Urothelium cell line (cell line): ENCODE measurements at places on chromosomes 4 and X.

- no peak for DNase-seq
Measured at GRCh38 chr4:156193106-156193505, 239.4 kb upstream of the CTSO start.

DNA sequence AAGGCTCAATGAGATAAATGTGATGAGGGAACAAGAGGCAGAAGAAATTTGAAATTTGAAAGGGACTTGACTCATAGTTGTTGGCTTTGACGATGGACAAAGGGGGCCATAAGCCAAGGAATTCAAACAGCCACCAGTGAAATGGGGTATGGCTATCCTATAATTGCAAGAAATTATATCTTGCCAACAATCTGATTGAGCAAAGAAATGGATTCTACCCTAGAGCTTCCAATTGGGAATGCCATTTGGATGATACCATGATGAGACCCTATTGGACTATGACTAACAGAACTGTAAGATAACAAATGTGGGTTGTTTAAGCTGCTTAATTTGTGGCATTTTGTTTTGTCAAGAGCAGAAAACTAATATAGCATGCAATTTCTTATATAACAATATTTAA, 270.1 kb upstream of the ARSJ start:
- DNase-seq, result no peak

DNA sequence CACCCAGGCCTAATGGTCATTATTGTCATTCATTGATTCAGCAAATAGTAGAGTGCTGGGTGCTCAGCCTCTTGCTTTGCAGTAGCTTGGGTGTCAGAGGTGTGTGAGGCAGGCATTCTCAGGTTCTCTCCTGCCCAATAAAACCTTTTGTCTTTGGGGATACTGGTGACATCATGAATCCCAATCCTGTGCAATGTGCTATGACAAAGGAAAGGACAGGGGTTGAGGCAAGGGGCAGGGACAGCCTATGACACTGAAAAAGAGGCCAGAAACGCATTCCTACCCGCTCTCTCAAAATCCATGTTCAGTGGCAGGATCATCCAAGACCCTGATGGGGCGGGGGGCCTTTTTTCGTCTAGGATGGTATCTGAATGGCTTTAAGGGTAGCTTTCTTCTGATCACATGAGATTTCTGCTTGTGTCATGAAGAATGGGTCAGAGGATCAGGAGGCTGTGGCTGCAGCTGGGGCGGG, 1.5 kb upstream of the FAM193A start:
- DNase-seq, result no peak

DNA sequence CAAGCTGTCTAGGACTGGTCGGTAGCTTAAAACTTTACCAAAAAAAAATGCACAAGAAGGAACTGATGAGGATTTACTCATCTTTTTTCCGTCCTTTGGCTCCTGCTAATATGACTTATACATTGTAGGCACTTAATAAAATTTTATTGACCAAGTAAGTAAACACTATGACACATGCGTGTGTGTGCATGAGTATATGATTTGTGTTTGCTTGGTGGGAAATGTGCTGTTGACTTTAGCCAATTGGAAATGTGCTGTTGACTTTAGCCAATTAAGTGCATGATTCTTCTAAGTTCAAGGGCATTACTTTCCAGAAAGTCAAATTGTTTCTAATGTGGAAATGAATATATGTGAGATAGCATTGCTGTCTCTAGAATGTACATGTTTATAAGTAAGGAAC, 78.3 kb downstream of the FIP1L1 start:
- DNase-seq, result no peak

DNA sequence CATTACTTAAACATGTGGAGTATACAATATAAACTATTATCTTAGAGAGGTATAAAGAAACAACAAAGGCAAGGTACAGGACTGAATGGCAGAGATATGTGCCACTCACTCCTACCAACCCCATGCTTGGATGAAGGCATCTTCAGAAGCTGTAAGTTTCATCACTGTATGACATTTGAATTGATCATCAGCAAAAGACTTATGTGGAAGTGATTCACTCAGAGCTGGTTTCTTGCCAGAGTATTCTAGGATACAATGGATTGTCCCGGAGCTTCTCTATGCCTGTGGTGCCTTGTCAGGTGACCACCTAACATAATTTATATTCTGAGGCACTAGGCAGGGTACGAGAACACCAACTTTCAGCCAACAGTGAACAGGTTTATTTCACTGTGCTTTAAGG, 392.2 kb downstream of the PPP1R2C start:
- DNase-seq, result no peak

GRCh38 chrX:123581586-123581985, 151.3 kb downstream of the THOC2 start:
- no peak for DNase-seq

- peak; percentile 81 for DNase-seq
Measured at GRCh38 chr4:182925298-182925757, 8.1 kb upstream of the DCTD start.

DNA sequence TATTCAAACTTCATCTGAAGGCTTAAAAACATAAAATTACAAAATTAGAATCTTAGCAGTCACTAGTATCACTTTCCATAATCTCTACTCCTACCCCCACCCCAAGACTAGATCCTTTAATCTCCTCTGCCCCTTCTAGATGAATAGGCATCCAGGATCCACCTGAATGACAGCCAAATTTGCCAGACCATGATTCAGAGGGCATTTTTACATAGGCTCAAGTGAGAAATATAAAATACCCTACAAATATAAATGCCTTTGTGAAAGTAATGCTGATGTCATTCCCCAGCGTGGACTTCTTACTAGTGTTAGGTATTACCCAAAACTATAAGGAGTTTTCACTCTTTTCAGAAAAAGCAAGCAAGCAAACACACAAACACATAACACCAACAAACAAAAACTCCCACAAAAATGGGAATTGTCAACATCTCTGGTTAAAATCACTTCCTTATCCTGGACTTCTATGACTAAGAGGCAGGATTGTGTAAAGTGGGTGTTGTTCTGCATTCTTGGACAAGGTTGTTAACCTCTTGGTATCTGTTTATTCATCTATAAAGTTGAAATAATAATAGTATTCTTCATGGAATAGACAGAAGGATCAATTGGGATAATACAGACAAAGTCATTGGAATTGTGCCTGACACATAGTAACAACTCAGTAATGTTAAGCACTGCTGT, 51.3 kb upstream of the TMPRSS11F start:
- DNase-seq, result no peak

- DNase-seq, result no peak
Measured at GRCh38 chr4:140739971-140740370, 16.2 kb downstream of the TBC1D9 start.

- DNase-seq, result no peak
Measured at GRCh38 chr4:176780995-176781738, 11.6 kb downstream of the VEGFC start.

DNA sequence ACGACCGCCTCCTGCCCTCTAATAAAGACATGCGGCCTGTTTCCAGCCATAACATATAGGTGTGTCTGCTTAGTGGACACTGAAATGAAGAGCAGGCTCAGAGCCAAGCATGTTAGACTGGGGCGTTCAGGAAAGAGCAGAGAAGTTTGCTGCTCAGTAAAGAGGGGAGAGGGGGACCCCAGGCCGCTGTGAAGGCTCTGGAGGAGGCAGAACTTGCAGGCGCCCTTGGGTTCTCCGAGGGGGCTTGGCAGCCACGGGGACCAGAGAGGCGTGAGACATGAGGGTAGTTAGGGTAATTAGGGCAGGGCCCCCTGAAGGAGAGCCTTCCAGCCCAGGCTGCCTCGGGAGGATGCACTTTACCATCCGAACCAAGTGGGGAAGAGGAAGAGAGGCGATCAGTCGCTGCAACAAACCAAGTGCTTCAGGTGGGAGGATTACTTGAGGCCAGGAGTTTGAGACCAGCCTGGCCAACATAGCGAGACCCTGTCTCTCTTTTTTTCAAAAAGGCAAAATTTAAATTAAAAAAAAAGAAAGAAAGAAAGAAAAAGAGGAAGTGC, 46.6 kb upstream of the CDKN2AIP start:
- DNase-seq, result no peak

GRCh38 chrX:31555506-31555905, 483.7 kb upstream of the FTHL17 start:
- DNase-seq, result no peak
